ENCODE measurements at places on chromosomes 1 and 21.

GRCh38 chr1:1307261-1307922 lies 338 bp downstream of the ACAP3 start:
- DNase-seq = no peak

- DNase-seq = no peak
Observed at GRCh38 chr1:107979926-107980325, 14.9 kb upstream of the VAV3 start.

- DNase-seq = no peak
Observed at GRCh38 chr1:58249388-58249736, 297.2 kb downstream of the OMA1 start.

DNA sequence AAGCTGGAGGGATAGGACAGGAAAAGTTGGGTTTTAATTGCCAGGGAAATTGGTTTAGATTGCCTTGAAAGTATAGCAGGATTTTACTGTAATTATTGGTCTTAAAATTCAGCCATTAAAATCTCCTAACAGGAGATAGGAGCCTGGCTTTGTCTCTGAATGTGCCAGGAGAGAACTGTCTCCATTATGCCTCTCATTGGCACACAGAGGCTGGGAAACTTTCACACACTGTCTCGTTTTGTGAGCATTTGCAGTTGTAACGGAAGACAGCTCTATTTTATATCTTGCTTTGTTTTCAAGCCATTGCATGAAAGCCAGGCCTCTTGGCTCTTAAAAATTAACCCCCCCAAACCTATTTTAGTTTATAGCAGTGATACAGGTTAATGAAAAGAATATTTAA lies 12.5 kb downstream of the DNAJC6 start:
- DNase-seq = no peak

DNA sequence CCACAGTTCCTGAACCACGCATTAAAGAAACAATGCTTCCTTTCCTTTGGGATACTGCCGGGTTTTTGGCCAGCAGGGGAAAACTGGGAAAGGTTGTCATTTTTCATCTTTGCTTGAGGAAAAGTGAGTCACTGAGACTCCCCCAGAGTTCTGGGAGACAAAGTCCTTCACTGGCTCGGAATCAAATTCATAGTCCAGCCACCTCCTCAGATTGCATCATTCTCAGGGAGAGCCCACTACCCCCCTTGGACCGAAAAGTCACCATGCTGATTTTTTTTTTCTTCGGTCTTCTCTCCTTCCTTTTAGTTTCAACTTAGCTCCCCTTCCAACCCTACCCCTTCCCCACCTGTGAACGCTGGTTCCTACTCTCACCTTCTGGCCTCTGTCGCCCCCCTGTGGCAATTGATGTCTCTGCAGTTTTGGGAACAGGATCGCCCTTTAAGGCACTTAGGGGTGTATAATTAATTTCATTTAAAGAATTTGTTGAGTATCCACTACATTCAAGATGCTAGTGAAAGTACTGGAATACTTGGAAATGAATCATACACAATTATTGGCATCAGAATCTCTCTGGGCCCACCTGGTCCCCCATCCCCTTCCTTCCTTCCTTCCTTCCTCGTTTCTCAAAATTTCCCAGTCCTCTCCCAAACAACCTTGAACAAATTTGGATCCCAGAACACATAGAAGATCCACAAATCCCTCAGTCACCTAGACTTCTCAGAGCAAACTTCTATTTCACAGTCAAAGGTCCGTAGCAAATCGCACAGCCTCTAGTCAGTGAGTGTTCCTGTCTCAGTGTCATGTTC lies 6.9 kb downstream of the ACKR1 start:
- DNase-seq = peak; percentile 24

Measured in fibroblast of skin of abdomen (primary cell).